ENCODE measurements at places on chromosomes 1 and 21.

DNA sequence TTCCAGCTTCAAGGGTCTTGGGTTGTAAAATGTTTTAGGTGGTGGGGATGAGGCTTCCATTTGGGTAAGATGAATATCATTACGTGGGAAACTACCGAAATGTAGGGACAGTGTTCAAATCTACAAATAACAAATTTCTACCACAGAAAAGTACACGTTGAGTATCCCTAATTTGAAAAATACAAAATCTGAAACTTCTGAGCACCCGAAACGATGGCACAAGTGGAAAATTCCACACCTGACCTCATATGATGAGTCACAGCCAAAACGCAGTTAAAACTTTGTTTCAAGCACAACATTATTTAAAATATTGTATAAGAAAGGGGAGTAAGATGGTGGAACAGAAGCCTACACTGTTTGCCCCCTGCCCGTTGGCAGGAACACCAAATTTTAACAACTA lies 8.8 kb upstream of the HENMT1 start:
- no peak for DNase-seq

DNA sequence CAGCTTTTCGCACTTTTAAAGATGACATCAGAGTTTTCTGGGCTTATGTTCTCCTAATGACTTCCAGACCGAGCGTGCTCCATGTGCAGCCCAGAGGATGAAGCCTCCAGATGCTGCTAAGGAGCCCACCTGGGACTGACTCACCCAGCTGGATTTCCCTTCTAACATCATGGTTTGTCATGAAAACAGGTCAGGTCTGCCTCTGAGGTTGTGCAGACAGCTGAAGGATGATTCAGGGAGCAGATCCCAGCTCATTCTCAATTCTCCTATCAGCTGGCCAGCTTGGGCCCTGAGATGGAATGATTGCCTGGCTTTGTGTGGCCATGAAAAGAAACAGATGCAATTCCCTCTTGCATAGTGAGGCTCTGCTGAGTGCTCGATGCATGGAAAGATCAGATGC lies 123.9 kb upstream of the DUSP10 start:
- no peak for DNase-seq

- DNase-seq, result no peak
Measured at GRCh38 chr1:193222056-193222615, 35.7 kb upstream of the B3GALT2 start.

DNA sequence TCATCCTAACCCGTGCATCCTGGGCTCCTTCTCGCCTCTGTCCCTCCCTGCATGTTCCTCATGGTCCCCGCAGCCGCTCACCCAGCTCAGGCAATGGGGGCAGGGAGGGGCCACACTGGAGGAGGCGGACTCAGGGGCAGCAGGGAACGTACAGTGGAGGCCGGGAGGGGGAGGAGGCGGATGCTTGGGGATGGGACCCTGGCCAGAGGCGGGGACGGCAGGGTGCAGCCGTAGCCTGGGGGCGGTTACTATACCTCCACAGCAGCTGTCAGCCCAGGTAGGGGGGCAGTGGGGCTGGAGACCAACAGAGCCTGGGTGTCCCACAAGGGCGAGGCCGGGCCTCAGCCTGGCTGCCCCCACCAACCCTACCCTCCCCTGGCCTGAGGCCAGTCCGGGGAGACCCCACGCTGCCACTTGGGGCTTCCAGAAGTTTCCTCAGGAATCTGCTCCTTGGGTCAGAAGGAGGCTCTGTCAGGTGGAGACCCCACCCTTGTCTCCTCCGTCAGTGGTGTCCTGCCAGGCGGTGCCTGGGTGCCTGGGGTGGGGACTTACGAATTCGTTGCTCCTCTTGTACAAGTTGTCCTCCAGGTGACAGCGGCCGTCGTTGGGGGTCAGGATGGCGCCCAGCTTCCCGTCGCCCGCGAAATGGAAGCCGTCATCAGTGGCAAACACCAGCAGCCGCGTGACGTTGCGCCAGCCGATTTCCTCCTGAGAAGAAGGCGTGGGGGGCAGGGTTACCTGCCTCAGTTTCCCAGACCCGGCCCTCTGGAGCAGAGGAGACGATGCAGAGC lies 20.7 kb downstream of the ITGB2 start:
- no peak for DNase-seq

DNA sequence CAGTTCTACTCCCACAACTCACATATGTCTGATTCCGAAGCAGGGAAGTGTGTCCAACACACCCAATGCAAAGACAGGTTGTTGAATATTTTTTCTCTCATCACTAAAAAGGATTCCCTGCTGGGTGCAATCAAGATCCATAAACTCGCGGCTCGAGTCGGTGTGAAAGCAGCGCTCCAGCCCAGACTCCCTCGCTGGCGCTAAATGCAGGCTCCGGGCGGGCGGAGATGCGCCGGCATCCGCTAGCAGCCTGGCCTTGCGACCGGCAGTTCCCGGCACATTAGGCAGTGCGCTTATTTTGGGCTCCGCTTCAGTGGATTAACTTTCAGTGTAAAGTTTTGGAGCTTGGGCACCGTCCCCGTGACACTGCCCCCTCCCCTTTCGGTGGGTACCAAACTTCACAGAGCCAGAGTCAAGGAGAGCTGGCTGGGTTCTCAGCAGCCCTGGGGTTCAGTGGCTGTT lies 87.7 kb upstream of the POU3F1 start:
- peak; percentile 5 for DNase-seq

DNA sequence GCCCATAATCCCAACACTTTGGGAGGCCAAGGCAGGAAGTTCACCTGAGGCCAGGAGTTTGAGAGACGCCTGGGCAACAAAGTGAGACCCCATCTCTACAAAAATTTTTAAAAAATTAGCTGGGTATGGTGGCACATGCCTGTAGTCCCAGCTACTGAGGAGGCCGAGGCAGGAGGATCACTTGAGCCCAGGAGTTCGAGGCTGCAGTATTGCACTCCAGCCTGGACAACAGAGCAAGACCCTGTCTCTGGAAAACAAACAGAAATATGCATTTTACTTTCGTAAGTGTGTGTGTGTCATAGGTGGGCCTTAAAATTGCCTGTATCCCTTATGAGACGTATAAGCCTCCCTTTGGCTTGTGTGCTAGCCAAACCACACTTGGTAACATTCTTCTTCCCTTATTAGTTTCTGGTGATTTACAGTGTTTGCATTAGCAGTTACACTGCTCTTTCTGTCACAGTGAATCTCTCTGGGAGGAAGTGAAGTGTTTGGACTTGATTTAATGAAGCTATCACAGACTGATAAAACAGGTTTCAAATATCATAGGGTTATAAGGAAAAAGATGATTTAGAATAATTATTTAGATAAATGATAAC lies 48.9 kb upstream of the KIF26B start:
- no peak for DNase-seq

- DNase-seq, result no peak
Measured at GRCh38 chr1:185654199-185654951, 79.8 kb upstream of the HMCN1 start.

GRCh38 chr1:169860750-169861149 lies 32.9 kb downstream of the SCYL3 start:
- DNase-seq, result no peak

DNA sequence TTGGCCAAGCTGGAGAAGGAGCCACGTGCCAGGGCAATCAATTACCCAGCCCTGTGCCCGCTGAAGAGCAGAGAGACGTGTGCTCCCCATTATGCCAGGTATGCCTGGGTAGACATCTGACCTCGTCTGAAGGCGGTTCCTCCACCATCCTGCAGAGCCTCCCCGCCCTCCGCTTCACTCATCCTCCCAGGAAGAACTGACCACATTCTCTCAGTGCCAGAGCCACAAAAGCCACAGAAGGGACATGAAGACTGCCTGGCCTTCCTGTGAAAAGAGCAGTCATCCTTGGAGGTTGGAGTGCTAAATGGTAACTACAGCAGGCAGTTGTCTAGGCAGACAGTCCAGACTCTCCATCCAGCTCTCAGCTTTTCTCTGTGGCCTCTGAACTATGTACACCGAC lies 12.0 kb downstream of the SYT2 start:
- DNase-seq, result no peak

Measured in NCI-H1092 (cell line).